ENCODE measurements at places on chromosomes 2 and 18.
A peak's percentile ranks its signal among the peaks of the same experiment; 100 is the strongest.

DNA sequence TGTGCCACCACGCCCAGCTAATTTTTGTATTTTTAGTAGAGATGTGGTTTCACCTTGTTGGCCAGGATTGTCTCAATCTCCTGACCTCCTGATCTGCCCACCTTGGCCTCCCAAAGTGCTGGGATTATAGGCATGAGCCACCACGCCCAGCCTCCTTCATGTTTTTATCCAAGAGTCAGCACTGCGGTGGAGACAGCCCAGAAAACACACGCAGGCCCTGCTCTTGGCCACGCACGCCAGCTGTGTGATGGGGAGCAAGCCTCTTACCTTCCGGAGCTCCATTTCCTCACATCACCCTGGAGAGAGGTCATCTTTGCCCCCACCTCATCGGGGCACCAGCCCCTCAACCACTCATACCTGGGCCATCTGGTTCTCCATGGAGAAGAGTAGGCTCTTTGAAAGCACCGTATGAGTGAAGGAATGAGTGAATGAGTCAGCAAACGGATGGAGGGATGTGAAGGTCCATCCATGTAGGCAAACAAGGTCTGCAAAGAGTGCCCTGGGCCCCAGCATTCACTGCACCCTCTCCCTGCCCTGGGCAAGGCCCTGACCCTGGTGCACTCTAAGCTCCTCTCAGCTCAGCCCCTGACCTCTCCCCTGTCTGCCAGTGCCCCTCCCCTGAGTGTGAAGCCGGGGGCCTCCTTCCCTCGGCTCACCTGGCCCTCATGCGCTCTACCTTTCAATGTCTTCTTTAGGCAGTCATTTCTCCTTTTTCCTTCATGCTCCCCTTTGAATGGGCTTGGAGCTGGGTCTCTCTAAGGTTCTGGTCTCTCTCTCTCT, 7.4 kb downstream of the GYPC start:
- no peak for DNase-seq

DNA sequence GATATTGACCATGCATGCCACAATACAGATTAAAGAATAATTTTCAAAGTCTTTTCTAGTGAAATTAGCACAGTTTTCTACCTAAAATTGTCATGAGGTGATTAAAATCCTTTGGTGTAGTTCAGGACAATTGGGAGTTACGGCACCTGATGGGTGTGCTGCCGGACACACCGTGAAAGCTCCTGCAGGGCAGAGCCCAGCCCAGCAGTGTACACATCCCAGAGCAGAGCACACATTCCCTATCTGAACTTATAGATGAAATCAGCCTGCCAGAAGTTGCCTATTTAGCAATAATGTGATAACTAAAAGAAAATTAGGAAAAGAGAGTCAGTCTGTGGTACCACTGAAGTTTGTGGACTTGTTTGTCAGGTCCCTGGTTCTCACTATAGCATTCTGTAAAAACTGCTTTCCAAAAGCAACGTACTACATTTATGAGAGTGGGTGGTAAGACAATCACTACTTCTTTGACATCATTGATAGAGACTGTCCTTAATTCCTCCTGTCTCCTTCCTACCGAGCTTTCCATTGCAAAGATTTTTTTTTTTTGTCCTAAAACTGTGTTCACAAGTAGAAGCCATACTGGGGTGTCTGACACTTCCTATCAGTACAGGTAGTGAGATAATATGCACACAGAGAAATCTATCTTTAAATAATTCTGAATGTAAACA, 3.4 kb downstream of the CYTIP start:
- no peak for DNase-seq

- no peak for DNase-seq
Observed at GRCh38 chr2:119059287-119059686, 99.3 kb downstream of the C1QL2 start.

- no peak for DNase-seq
Observed at GRCh38 chr18:51726614-51727013, 529.1 kb upstream of the MEX3C start.

GRCh38 chr2:70420143-70420542, 118.3 kb upstream of the FAM136A start:
- DNase-seq, result no peak

GRCh38 chr2:43460174-43460546, 135.7 kb downstream of the THADA start:
- no peak for DNase-seq

- no peak for DNase-seq
Observed at GRCh38 chr2:237264480-237265219, 149.3 kb downstream of the COL6A3 start.

DNA sequence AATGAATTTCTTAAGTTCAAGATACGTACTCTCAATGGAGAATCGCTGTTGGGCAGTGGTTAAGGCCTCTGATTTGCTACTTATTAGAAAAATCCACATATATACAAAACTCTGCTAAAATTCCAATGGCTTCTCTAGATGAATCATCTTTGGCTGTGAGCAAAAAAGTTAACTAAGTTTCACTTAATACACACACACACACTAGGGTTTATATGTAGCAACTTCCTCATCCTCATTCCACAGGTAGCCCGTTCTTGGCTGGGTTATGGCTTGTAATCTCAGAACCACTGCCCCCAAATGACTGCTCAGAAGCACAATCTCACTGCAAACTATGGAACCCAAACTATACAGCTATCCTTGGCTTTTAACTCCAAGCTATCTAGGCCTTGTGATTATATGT, 99.7 kb downstream of the SMAD2 start:
- DNase-seq, result no peak

- peak; percentile 46 for DNase-seq
Observed at GRCh38 chr2:177239932-177240630, 24.4 kb downstream of the NFE2L2 start.

DNA sequence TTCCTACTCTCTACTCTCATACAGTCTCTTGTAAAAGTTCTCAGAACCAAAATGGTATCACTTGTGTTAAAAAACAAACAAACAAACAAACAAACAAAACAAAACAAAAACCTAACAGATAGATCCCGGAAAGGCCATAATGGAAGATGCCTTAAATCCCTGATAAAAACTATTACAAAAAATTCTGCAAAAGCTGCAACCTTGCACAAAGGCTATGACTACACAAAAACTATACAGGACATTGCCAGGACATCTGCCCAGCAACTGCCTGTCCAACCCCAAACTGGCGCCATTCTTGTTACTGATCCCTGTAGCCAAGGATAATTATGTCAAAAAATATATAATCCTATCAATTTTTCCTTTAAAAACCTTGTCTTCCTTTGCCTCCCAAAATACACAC, 36.3 kb upstream of the LONRF2 start:
- no peak for DNase-seq

GRCh38 chr18:28176948-28177827, at the start of gene CDH2:
Gene CDH2 (minus strand): TSS chr18:28177130. CDS start chr18:28177022, 108 bp downstream.
- peak; percentile 70 for DNase-seq

DNA sequence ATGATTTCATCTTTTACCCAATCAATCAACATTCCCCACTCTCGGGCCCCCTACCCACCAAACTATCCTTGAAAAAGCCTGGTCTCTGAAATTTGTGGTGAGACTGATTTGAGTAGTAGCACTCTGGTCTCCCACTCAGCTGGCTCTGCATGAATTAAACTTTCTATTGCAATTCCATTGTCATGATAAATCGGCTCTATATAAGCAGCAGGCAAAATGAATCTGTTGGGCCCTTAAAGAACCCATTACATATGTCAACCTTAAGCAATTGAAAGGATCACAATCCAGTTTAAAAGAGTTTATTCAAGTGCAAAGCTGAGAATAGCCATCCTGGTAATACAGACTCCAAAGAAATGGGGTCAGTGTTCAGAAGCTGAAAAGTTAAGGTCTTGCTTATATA, 68.2 kb downstream of the NEURL3 start:
- no peak for DNase-seq

- DNase-seq, result no peak
Observed at GRCh38 chr2:63581298-63581961, 6.8 kb downstream of the WDPCP start.

GRCh38 chr18:79440316-79441110, 44.8 kb downstream of the NFATC1 start:
- no peak for DNase-seq

- DNase-seq, result no peak
Observed at GRCh38 chr18:25231327-25231691, 120.7 kb downstream of the ZNF521 start.

GRCh38 chr2:1136067-1136466, 185.4 kb downstream of the SNTG2 start:
- no peak for DNase-seq

GRCh38 chr2:141927536-141927935, 203.3 kb downstream of the LRP1B start:
- DNase-seq, result no peak

GRCh38 chr18:68035774-68036522, 519.4 kb upstream of the DSEL start:
- DNase-seq, result no peak

GRCh38 chr2:4831751-4832150, 860.4 kb upstream of the SOX11 start:
- no peak for DNase-seq

GRCh38 chr2:85806358-85807118, 52.7 kb downstream of the ATOH8 start:
- DNase-seq, result no peak

DNA sequence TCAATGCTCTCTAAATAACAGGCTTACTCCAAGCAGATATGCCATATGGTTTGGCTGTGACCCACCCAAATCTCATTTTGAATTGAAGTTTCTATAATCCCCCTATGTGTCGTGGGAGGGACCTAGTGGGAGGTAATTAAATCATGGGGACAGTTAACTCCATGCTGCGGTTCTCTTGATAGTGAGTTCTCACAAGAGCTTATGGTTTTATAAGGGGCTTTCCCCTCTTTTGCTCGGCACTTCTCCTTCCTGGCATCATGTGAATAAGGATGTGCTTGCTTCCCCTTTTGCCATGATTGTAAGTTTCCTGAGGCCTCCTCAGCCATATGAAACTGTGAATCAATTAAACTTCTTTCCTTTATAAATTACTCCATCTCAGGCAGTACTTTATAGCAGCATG, 302.7 kb upstream of the ZC3H15 start:
- no peak for DNase-seq

DNA sequence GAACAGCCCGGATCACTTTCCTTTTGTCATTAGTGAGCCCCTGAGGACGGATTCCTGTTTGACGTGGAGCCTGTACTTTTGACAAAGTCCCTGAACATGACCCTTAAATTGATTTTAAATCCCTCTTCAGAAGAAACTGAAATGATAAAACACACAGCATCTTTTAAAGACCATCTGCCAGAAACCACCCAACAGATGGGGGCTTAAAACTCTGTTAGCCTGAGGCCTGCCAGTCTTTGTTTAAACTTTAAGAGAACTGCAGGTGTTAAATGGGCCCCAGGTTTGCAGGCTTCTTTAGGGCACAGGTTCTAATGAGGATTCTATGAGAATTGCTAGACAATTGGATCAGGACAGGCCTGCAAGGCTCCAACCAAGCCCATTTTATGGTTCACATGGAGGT, 177.9 kb downstream of the ALK start:
- DNase-seq, result no peak

GRCh38 chr18:36905571-36905970, 76.6 kb downstream of the KIAA1328 start:
- no peak for DNase-seq

DNA sequence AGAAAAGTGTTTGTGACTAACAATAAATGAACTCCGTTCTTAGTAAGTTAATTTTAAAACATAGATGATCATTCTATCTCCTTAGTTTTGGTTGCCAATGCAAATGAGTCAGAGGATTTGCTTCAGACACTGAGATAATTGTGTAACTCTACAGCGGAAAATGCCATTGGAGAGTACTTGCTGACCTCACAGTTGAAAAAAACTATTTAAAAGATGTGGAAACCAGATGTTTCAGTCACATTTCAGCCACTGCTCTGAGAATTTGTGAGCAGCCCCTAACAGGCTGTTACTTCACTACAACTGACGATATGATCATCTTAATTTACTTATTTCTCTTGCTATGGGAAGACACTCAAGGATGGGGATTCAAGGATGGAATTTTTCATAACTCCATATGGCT, at the start of gene TNFAIP6:
Gene TNFAIP6 (plus strand): TSS at position 234 of the 400 bp plus-strand sequence. CDS start 75 bp downstream, at position 309.
- DNase-seq, result no peak

DNA sequence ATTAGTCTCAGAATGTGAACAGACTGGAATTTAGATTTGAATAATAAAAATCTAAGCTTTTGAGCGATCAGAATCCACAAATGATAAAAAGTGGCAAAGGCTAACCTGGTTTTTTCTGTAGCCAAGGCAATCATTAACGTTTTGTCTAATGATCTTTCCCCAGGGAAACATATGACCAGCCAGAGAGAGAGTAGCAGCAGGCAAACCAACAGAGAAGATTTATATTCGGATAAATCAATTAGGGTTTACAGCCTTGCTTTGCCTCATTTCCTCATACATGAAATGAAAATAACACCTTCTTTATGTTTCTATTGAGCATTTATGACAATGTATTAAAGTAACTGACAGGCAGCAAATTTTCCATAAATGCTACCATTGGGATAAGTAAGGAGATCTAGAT, 14.5 kb downstream of the TIA1 start:
- DNase-seq, result no peak

DNA sequence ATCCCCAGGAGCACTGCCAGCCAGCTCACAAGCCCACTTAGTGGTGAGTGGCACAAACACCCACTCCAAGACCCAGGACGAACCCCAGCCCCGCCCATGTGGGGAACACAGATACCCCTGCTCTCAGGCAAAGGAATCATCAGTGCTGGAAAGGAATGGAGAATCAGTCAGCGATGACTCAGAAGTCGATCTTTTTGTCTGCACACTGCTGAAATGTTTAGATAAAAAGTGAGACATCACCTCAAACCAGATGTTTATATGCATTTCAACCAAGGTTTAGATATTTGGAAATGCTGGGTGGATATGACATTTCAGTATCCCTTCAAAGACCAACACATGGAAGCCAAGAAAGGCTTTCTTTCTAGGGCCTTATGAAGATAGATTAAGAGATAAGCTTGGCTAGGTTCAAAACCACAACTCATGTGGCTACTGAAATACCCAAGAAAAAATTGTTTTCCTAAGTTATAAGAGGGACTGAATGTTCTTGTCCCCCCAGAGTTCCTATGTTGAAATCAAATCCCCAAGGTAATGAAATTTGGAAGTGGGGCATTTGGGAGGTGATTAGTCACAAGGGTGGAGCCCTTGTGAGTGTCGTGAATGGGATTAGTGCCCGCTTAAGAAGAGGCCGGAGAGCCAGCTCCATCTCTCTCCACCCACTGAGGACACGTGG, 43.7 kb downstream of the POU3F3 start:
- DNase-seq, result no peak

DNA sequence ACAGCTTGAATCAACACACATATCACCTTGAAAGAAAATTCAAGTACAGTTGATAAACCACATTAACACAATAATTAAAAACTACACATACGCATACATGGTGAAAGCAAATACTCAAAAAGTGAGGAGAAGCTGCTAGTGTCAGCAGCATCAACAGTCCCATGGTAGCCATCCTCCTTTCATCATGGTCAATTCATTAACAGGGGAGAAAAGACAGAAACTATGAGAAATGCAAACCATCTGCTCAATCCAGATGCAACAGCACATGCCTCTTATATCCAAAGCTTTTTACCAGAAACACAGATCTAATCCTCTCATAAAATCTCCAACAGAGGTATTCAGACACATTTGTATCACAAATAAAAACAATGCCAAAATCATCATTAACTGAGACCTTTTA, 81.9 kb upstream of the CHRNA1 start:
- no peak for DNase-seq
